Vagina (tissue), 2 donors: ENCODE measurements at places on chromosomes 2 and 18.
A peak's percentile ranks its signal among the peaks of the same experiment; 100 is the strongest.

- no peak for DNase-seq
These were observed 34.0 kb upstream of the KLF11 start for GRCh38 chr2:10009271-10009810.

- peak; percentile 98 for DNase-seq
These were observed 42.0 kb downstream of the MCFD2 start for GRCh38 chr2:46873604-46874068.

- no peak for DNase-seq
These were observed 53.6 kb upstream of the RNF152 start for GRCh38 chr18:61946449-61946848.

DNA sequence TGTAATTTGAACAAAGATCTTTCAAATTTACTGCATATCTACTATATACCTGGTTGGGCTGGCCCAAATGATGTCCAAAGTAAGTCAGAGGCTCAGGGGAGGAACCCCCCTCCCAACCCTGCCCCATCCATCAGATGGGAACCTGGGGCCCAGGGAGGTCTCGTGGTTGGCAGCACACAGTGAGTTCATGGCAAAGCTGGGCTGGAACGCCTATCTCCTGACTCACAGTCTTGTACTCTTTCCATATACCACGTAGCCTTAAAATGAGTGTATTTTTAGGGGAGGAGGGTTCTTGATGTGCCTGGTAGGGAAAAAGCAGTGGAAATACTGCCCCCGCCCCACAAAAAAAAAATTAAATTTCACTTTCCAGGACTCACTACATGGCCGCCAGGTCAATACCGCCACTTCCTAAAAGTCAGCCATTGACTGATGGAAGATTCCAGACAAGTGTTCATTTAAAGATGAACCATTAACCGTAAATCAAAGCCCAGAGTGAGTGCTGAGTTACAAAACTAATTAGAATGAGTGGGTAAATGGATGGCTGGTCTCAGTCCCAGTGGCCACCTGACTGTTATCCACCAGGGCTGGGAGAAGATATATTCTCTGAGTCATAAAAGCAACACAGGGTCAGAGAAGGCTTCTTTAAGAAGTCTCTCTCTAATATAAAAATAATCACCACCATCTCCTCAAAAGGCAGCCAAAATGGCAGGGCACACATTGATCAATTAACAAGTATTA, 80.5 kb downstream of the ZBTB7C start:
- DNase-seq, result no peak

- DNase-seq, result no peak
These were observed 8.2 kb downstream of the SERPINB7 start for GRCh38 chr18:63783394-63783793.

DNA sequence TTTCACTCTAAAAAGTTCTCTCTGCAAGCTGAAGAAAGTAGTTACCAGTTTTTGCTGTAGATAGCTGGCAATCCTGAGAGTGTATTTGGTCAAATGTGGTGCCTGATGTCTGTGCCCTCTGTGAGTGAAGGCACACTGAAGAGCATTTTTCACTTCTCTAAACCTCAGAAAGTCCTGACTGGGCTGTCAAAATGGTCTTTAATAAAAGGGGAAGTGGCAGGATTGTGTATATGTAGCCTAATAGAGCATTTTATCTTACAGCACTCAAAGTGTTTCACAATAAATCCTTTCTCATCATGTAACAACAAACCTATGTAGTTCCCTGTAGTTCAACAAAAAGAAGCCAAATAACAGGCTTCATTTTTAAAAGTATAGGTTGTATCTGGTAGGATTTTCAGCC, 1552.3 kb upstream of the SLC39A10 start:
- DNase-seq, result no peak

DNA sequence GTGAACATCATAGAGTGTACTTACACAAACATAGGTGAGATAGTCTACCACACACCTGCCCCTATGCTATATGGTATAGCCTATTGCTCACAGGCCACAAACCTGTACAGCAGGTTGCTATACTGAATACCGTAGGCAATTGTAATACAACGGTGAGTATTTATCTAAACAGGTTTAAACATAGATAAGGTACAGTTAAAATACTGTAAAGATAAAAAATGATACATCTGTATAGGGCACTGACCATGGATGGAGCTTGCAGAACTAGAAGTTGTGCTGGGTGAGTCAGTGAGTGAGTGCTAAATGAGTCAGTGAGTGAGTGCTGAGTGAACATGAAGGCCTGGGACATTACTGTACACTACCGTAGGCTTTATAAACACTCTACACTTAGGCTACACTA, 267.0 kb upstream of the HS6ST1 start:
- DNase-seq, result no peak

- peak; percentile 98 for DNase-seq
These were observed 36.9 kb downstream of the RPL37A start for GRCh38 chr2:216535454-216535995.

- DNase-seq, result no peak
These were observed 310.3 kb upstream of the LYPD1 start for GRCh38 chr2:132980304-132980703.

DNA sequence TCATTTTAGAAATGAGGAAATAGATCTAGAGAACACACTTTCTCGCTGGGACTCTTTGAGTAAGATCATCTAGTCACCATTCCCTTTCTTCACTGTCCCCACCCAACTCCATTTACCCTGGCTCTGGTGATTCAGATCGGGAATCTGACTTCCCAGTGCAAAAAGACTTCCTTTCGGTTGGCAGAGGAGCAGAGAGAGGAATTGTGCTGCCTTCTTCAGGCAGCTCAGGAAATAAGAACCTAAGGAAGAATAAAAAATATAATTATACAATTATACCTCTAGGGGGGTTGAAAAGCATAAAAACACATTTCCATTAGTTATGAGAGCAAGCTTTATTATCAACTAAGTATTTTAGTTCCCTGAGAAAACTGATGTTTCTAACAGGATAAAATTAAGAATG, 9.3 kb upstream of the MPP4 start:
- DNase-seq, result no peak

GRCh38 chr2:127201452-127201851, 18.6 kb downstream of the CYP27C1 start:
- no peak for DNase-seq

- DNase-seq, result no peak
These were observed 15.3 kb downstream of the THNSL2 start for GRCh38 chr2:88185480-88185879.

GRCh38 chr2:112540906-112541305, 1.4 kb upstream of the POLR1B start:
- DNase-seq, result no peak

DNA sequence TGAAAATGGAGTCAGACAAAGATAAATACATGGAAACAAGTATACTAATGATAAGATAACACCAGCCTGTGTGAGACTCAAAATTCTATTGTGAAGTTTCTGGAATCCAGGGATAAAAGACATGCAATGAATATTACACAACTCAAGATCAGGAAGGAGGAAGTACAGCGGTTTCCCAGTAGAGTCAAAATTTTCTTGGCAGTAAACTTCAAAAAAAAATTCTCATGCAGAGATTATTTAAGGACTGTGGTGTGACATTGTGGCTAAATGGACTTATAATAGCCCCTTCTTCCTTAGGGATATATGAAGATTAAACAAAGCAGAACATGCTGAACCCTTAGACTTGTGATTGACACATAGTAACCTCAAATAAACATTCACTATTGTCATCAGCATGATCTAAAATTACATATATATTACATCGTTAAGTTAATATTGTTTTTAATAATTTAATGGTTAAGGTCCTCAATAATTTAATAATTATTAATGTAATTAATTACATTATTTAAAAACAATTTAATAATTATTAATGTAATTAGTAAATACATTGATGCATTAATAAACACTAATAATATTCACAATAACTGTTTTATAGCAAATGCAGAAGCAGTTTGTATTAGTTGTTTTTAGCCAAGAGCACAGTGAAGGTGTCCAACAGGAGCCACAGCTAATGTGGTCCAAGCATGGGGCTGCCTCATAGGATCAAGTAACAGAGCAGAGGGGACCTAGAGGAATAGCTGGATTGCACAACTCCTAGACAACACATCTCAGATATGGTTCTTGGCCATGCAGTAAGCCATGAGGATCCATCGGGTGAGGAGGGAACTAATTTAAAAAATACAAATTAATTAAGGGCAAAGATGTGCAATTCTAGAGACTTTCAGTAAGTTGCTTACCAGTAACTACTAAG, 77.3 kb downstream of the POLE4 start:
- no peak for DNase-seq

GRCh38 chr18:58792086-58792485, 72.6 kb upstream of the ZNF532 start:
- no peak for DNase-seq

DNA sequence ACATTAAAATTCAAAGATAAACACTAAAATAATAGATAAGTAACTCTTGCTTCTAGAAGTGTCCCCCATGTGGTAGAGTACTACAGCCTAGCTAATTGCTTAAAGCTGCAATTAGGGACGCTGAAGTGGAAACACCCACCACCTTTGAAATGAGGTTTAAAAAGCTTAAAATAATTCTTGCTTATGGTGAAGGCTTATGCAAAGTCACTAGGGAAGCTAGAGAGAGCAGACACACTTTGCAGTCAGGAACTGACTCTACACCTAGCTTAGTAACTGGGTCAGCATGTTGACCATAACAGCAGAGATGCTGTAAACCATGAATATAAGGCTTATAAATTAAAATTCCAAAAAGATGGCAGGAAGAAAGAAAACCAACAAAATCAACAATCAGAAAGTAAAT, 65.4 kb upstream of the DSG1 start:
- no peak for DNase-seq

DNA sequence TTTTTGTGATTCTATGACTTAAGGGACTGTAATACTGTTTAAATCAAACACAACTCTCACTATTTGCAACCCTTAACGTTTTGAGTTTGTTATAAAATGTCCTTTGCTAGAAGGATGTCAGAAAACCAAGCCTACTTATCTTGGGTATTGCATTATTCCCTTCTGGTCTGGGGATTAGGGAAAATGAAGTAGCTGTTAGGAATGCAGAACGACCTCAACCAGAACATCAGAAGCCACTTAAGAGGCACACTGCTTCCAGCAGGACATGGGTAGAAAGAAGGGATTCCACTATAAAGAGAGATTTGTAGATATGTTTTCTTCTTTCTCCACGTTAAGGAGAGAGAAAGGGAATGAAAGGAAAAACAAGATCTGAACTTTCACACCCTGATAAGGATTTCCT, 101.2 kb downstream of the SETBP1 start:
- no peak for DNase-seq

DNA sequence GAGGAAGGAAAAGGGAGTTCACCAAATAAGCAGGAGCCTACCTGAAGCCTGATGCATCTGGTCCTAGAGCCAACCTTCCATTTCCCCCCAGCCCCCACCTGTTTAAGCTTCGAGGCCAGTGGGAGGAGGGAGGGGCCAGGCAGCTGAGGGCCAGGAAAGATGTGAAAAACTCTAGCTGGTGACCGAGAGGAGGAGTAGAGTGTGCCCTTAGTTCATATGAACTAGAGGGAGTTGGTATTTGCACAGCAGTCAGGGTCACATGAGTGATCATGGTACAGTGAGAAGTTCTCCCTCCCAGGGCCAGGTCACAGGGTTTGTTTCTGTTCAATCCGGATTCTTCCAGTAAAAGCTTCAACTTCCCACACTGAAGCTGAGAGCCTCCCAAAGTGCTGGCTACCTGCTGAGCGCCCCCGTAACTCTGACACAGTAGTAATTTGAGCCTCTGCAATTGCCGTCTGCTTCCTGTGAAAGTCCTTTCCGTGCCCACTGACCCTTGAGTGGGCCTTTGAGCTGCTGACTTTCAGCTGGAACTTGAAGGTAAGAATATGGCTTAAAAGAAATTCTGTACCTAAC, at the start of gene SULT1C2:
Gene SULT1C2 (plus strand): TSS at position 362 of the 573 bp plus-strand sequence. CDS start 4,773 bp downstream, outside the sequence.
- no peak for DNase-seq

DNA sequence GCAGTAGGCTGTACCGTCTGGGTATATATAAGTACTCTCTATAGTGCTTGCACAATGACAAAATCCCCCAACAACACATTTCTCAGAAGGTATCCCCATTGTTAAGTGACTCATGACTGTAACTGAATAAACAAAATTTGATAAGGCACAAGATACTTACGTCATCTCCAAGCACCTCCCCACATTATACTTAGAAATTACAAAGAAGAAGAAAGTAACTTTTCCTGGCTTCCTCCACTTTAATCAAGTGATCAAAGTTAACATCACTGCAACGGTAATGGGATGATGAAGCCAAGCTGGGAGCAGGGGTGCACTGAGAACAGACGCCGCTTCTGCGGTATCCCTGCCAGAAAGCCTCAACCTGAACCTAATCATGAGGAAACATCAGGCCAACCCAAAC, 9.7 kb downstream of the TNS1 start:
- DNase-seq, result no peak

DNA sequence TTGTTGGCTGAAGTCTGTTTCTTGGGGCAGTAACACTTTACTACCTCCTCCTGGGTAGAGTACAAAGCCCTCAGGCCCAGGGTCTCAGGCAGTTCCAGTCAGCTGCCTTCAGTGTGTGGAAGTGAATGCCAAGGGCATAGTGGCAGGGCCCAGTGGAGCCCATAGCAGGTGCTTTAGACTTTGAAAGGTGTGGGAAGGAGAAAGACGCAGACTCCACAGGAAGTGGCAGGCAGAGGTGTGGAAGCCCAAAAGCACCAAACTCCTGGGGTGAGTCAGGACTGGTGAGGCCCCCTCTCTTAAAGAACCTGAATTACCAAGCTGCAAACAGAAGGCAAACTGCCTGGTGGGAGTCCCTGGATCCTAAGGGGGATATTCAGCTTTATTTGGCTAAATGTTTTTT, 45.3 kb downstream of the ADAM23 start:
- no peak for DNase-seq

- no peak for DNase-seq
These were observed 160.9 kb downstream of the CTIF start for GRCh38 chr18:48699761-48700160.

GRCh38 chr2:42965196-42965595, 172.8 kb upstream of the HAAO start:
- DNase-seq, result no peak

DNA sequence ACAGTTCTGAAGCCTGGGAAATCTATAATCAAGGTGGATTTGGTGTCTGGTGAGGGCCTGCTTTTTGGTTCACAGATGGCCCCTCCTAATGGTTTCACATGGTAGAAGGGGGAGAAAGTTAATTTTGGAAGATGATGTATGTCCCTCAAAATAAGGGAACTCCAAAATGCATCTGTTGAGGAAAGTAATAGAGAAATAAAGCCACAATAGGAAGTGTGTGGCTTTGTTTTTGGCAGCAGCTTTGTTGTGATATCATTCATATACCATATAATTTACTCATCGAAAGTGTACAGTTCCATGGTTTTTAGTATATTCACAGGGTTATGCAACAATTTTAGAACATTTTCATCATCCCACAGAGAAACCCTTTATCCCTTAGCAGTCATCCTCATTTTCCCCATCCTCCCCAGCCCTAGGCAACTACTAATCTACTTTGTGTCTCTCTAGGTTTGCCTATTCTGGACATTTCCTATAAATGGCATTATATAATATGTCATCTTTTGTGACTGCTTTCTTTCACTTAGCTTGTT, 274.0 kb upstream of the FAM98A start:
- DNase-seq, result no peak
